COR-L47 (cell line): ENCODE measurements at places on chromosomes 16 and 17.

GRCh38 chr17:32820440-32820839 lies 56.5 kb downstream of the MYO1D start:
- DNase-seq = no peak

DNA sequence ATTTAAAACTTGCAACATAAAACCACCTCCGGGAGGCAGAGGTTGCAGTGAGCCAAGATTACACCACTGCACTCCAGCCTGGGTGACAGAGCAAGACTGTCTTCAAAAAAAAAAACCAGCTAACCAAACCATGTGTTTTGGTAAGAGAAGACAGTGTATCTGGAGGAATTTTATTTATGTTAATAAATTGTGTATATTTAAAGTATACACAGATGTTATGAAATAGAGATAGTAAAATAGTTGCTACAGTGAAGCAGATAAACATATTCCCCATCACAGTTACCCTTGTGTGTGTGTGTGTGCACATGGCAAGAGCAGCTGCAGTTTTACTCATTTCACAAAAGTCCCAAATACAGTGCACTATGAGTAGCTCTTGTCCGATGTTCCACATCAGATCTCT lies 54.8 kb upstream of the CRISPLD2 start:
- no peak for DNase-seq

- no peak for DNase-seq
These were observed 2046.8 kb downstream of the TP53TG3F start for GRCh38 chr16:35506018-35506897.

DNA sequence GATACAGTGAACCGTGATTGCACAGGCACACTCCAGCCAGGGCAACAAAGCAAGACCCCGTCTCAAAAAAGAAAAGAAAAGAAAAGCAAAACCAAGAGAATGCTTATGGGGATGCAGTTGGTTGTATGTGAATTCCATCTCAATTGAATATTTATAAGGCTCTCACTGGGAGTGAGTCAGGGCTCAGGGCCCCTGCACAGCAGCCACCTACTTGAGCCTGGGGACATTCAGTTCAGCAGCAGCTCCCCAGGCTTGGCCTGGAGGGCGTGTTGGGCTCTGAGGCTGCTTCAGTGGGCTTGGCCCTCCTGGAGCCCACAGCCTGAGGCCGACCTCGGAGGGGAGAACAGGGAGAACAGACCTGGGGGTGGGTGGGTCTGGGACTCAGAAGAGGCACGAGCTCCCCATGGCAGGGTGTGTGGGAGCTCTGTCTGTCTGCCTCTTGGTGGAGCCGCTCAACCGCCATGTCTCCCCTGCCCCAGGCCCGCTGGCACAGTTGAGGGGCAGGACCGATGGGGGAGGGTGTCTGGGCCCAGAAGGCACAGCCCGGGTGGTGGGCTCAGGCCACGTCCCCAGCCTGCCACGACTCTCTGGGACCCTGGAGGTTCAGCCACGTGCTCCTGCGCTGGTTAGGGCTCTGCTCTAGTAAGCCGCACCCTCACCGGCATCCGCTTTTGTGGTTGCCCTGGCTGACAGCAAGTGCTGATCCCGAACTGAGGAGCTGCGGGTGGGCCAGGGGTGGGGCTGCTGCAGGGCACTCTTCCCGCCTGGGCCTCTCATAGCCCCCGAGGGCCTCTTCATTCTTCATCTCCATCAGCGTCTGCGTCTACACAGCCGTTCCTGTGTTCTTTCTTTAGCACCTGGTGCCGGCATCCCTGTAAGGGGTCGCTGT lies 24.8 kb downstream of the ZFPM1 start:
- peak; percentile 27 for DNase-seq
